NCI-H2107 (cell line): ENCODE measurements at places on chromosomes 13 and 19.
A peak's percentile ranks its signal among the peaks of the same experiment; 100 is the strongest.

- DNase-seq: no peak
Observed at GRCh38 chr13:75160984-75161383, 321.0 kb downstream of the TBC1D4 start.

DNA sequence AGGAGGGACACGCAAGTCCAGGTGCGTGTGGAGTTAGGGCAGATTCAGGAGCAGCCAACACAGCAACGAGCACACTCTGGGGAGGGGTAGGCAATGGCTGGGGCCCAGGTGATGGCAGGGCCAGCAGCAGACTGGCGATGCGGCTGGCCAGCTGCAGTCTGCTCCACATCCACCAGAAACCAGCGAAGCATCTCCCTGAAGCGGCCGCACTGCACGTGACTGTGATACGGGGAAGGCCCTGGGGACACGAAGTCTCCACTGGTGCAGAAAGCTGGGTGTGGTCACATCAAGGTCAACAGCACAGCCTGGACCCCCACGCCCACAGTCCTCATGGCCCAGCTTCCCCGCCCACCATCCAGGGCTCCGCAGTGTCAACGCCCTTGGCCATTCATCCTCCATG is 21.3 kb upstream of the EPHX3 start:
- DNase-seq: no peak

DNA sequence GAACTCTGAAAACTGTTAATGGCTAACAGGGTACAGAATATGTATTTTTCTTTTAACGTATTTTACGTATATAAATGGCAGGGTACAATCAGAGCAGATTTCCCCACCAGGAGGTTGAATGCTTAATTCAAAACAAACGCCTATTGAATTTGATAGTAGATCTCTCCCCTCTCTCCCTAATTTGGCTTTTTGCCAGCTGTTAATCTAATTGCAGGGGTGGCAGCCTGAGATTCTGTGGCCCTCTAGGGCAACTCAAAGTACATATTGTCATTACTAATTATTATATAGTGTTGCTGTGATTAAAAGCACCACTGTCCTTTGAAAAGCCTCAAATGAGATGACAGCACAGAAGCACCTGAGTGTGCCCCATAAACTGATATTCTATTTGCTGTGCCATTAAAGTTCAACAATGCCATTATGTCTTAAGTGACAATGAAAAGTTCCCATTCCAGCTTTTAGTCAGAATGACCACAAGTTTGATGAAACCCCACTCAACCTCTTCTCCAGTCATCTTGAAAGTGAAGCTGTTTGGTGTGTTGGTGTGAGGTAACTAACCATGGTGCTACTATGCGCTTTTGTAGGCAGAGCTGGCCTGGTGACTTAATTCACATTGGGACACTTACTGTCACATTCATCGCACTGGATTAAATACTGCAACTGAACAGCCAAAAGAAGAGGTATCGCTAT is 351.4 kb downstream of the KCNRG start:
- no peak for DNase-seq

DNA sequence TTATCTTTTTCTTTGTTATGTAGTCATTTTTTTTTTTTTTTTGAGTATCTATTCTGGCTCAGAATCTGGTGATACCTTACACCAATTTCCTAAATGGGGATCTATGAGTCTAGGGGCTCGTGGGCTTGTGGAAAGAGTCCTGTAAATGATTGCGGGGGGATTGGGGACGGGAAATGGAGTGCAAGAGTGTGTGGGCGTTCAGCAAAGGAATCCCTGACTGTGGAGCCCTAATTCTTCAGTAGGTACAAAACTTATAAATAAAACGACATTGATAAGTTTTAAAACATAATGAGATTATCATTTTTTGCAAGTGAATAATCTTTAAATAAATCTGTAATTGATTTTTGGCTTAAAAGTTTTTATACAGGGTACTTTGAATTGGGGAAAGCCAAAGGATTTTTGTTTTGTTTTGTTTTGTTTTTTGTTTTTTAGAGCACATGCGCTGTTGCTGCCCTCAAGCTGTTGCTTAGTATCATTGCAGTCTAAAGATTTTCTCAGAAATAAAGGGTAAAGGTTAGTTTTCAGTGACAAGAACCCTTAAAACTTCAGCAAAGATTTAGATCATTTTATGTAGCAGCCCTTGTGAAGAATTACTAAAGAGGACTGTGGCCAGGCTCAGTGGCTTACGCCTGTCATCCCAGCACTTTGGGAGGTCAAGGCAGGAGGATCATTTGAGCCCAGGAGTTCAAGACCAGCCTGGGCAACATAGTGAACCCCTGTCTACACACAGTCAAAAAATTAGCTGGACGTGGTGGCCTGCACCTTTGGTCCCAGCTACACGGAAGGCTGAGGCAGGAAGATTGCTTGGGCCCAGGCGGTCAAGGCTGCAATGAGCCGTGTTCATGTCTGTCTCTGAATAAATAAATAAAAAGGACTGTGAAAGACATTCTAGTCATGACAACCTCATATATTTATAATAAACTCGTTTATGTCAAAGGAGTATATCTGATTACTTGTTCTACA is 1.7 kb downstream of the ERCC5 start:
- no peak for DNase-seq

DNA sequence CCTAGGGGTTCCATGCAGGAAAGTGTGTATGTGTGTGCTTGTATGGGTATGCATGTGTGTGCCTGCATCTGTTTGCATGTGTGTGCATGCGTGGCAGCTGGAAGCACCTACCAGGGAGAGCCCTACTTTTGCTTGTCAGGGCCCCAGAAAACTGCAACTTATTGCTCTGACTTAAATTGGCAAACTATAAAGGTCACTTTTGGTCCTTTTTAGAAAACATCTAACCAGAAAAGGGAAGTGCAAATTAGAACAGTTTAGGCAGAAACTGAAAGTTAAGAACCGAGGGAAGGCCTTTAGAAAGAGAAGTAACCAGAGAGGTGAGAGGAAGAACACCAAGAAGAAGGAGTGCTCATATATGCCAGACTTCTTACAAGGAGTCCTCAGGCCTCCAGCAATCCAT is 32.5 kb downstream of the DLEU7 start:
- no peak for DNase-seq

DNA sequence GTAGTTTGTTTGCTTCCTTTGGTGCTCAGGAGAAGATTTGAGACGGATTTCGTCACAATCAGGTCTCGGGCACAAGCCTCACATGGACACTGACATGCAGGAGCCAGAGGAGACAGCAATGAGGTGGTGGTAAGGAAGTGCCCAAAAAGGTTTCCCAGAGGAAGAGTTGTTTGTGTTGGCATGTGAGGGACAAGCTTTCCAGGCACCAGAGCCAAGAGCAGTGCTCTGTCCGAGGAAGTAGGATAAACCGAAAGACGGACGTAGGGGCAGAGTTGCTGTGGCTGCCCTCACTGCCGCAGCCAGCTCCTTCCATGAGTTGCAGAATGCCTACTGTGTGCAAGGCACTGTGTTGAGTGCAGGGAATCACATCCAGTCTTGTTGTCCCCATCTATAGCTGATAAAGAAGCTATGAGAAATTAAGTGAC is 27.7 kb downstream of the SAE1 start:
- no peak for DNase-seq

DNA sequence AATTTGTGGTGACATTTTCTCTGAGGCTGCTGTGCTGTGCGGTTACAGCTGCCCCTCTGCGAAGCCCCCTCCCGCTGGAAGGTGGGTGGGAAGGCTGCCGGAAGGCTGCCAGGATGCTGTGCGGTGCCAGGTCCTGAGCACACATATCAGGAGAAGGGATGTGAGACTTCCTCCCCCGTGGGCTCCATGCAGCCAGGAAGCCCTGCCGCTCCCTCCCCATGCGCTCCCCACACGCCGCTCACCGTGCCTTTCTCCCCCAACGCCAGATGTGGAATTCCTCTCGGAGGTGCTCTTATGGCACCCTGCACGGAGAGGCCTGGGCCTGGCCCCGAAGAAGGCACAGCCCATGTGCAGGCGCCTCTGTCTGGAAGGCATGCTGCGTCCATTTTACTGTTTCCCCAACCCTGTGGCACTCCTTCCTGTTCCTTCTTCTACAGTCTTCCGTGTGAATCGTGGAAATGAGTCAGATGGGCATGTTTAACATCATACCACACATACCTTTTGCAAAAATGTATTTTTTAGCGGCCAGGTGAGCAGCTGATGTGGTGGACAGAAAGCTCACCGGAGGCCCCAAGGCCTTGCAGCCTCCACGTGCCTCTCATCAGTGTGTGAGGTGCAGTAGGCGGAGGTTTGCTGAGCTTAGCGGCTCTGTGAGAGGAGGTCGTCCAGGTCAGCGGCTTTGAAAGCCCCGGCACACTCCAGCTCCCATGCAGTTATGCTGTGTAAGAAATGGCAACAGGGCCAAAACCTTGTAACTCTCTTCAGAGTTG is 88.0 kb downstream of the ATP11A start:
- no peak for DNase-seq

- DNase-seq: no peak
Observed at GRCh38 chr13:80030491-80030890, 310.4 kb downstream of the SPRY2 start.

- DNase-seq: peak; percentile 78
Observed at GRCh38 chr19:45467456-45468158, at the start of gene FOSB. FOSB (plus strand) TSS chr19:45467996; CDS start chr19:45468587, 591 bp downstream.

DNA sequence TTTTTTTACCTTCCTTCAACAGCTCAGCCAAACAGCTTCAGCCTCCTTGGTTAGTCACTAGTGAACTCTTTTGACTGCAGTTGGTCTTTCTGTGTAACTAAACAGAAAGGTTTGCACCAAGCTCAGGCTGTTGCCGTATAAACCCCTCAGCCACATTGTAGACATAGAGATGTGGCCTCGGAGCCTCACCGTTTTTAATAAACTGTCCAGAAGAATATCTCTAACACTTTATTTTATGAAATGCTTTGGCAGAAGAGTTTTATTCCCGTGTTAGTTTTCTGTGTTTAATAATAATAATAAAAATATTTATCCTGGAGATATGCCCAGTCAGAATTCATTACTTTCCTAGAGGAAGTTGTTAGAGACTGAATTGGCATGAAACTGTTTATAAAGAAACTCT is 171.7 kb upstream of the MAB21L1 start:
- DNase-seq: no peak

- DNase-seq: no peak
Observed at GRCh38 chr19:42078538-42079275, 2.7 kb downstream of the ZNF574 start.

GRCh38 chr13:43544631-43545030 is 242.1 kb downstream of the ENOX1 start:
- no peak for DNase-seq

DNA sequence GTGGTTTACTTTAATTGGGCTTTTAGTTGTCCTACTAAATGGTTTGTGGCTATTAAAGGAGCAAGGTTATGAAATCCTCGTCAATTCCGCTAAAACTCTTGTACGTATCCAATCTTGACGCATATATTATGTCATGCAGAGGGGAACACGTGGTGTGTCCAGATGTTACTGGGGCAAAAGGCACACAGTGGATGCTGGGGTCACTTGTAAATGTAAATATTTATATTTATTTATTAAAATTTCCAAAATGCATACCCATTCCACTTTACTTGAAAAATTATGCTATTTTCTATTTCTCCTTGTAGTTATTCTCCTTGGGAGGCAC is 36.7 kb upstream of the SLC46A3 start:
- no peak for DNase-seq

GRCh38 chr13:59906413-59907049 is 257.2 kb downstream of the DIAPH3 start:
- DNase-seq: peak; percentile 1

- DNase-seq: no peak
Observed at GRCh38 chr19:4093643-4094175, 27.0 kb upstream of the ZBTB7A start.

DNA sequence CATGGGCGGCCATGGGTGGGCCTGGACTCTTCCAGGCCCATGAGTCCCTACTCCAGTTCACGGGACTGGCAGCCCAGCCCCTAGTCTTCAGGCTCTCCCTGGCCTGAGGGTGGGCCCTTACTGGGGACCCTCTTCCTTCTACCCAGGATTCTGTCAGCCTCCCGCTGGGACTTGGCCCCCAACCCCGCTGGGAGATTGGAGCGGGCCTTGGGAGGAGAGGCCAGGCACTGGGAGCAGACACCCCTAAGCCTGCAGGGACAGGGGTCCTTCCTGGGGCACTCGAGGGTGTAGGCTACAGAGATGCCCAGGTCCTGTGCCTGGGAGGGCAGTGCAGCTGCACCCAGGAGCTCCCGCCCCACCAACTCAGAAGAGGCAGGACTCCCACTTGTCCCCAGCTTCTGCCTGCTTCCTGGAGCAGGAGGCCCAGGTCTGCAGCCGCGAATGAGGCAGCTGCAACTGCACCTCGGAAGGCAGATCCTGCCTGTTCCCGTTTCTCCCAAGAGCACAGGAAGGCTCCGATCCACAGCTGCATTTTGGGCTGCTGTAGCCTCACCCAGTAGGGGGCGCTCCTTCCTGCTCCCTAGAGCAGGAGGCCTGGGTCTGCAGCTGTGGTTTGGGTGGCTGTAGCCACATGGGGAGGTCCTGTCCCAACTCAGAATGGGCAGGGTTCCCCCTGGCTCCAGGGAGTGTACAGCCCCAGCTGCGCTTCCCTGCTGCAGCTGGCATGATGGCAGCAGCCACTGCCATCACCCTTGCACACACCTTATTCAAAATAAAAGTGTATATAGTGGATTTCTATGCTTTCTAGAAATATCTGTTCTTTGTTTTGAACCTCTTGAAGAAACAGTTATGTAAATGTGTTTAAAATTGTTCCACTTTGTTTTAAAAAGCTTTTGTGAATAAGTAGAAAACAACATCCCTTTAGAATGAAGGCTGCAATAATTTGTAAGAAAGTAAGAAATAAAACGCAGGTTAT is 46.8 kb downstream of the TEX26 start:
- no peak for DNase-seq

- no peak for DNase-seq
Observed at GRCh38 chr13:40514802-40515201, 151.6 kb downstream of the FOXO1 start.

GRCh38 chr13:45787346-45787745 is 64.2 kb downstream of the SIAH3 start:
- DNase-seq: no peak
